ENCODE measurements at places on chromosomes 3 and 15. TPM values are rescaled to one million over a fixed set of nuclear protein-coding genes. Genes with fewer than 3 reads are reported as not detected.

- DNase-seq: peak; percentile 41
Measured at GRCh38 chr15:52331490-52332240, 36.1 kb upstream of the MYO5C start.

DNA sequence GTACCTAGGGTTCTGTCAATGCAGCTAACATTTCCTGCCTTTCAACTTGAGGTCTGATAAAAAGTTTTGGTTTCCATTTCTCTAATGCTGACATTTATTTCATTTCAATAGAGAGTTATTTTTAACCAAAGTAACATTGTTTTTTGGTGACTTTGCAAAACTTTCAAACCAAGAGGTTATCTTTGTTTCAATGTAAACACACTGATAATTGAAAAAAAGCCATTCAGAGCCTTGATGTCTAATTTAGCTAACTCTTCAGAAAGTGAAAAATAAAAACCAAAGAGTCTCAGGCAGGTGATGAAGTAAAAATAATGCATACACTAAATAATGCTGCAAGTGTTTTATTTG, 9.6 kb upstream of the TIPARP start:
- DNase-seq: no peak

DNA sequence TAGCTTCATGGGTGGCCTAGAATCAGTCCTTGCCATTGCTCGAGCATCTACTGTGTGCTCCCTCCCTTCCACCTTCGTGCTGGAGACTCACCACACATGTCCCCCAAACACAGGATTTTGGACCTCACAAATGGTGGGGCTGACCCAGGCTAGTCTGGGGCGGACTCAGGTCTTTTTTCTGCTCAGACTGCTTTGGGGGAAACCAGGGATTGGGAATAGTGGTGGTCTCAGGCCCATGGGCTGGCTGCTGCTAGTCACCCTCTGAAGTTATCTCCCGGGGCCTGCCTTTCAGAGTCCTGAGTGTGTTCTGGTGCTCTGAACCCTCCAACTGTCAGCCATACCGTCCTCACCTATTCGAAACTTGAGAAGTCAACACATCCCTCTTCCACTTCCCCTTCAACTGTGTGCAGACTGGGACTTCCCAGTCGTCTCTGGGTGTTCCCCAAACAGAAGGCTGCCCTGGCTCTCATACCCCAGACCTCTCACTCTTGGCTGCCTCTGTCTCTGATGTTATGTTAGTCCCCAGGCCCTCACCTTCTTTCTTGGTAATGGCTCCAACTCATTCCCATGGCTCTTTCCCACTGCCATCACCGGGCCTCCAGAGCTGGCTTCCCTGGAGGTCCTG, 46.0 kb downstream of the PPCDC start:
- DNase-seq: no peak

- no peak for DNase-seq
Measured at GRCh38 chr3:172905451-172905850, 154.9 kb downstream of the ECT2 start.

GRCh38 chr3:98968824-98969223, 67.3 kb upstream of the DCBLD2 start:
- DNase-seq: no peak

DNA sequence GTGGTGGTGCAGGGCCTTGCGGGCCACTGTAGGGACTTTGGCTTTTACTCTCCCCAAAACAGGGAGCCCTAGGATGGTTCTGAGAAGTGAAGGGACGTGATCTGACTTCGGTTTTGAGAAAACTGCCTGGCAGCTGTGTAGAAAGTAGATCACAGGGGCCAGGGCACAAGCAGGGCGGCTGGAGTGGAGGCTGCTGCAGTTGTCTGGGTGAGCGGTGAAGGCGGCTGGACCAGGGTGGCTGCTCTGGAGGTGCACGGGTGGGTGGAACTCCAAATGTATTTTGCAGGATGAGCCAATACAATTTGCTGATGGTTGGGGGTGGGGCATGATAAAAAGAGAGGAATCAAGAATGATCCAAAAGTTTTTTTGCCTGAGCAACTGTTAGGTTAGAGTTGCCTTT, 29.8 kb upstream of the TRH start:
- DNase-seq: no peak

GRCh38 chr3:177773717-177774116, 576.4 kb upstream of the TBL1XR1 start:
- no peak for DNase-seq

DNA sequence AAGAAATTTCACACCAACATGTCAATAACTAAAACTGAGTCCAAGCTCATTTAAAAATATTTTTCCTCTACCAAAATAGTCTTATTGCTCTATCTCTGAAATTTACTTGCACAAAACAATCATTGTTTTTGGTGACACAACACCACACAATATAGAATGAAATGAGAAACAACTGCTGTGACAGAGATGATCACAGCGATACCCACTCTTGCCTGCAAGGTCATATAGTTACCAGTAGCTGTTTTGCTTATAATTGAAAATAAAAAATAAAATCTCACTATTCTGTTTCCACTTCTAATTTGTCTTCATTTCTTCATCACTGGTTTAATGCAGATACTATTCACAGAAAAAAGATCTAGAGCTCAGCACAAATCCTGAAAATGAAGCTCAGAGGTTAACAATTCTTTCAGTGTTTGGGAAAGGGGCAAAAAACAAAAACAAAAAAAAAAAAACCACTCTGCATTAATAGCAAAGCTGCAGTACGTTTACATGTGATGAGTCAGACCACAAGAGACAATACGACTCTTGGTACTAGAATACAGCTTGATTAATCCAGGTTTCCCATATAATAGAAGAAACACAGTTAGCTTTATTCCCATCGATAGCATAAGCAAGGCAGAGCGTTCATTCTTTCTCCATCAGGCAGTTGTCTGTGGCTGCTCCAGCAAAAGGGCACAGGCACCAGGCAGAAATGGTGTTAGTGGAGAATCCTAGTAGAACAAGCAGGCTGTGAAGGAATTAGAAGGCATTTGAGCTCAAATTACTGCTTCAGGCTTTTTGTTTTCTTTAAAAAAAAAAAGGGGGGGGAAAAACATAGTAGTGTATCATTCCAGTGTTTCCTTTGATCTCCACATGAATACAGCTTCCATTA, 773 bp downstream of the ANKRD28 start:
- no peak for DNase-seq

- no peak for DNase-seq
Measured at GRCh38 chr15:70687482-70687881, 75.9 kb downstream of the UACA start.

DNA sequence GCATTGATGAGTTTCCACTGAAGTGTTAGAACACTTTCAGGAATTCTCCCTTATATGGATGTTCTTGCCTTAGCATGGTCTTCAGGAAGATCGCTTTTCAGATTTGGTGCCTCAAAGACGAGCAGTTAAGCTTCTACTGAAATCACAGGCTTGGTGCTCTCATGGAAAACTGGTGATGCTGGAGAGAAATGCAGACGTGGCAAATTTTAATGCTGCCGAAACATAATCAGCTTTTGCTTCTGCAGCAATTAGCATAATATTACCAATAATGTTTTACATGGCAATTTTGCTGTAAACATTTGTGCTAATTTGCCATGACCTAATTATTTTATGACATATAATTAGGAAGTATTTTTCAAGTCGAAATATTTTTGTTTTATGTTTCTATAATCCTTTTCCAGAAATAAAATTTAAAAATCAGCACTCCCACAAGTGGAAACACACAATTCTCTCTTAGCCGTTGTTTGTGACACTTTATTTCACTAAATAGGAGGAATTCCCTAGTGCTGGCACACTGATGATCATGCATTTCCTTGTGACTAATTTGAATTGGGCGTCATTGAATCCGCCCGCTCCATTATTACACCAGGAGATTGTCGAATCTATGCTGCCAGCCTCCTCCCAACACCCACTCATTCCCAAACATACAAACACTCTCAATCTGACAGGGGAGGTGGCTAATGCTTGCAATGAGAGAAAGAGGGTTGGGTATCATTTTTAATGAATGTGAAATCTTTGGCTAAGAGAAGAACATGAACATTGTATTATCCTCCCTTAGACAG, 506.8 kb upstream of the PPP2R3A start:
- DNase-seq: no peak

- DNase-seq: no peak
Measured at GRCh38 chr3:37580237-37580636, 281.4 kb upstream of the CTDSPL start.

The TLR9 gene
- not detected for total RNA-seq

The SPATA12 gene
- total RNA-seq: 0.18 TPM

The ADAMTS17 gene
- not detected for total RNA-seq

All from glomerular endothelial cell (primary cell).